ENCODE measurements at places on chromosomes 16 and 17. TPM values are rescaled to one million over a fixed set of nuclear protein-coding genes. Genes with fewer than 3 reads are reported as not detected.

GRCh38 chr17:80960037-80960796, 31.4 kb upstream of the CHMP6 start:
- peak; percentile 48 for DNase-seq

GRCh38 chr16:9115277-9115676, 23.8 kb downstream of the HAPSTR1 start:
- no peak for DNase-seq

GRCh38 chr16:88208112-88208511, 174.6 kb upstream of the ZNF469 start:
- DNase-seq = no peak

- DNase-seq = peak; percentile 91
Measured at GRCh38 chr16:50884066-50884860, 142.4 kb downstream of the CYLD start.

DNA sequence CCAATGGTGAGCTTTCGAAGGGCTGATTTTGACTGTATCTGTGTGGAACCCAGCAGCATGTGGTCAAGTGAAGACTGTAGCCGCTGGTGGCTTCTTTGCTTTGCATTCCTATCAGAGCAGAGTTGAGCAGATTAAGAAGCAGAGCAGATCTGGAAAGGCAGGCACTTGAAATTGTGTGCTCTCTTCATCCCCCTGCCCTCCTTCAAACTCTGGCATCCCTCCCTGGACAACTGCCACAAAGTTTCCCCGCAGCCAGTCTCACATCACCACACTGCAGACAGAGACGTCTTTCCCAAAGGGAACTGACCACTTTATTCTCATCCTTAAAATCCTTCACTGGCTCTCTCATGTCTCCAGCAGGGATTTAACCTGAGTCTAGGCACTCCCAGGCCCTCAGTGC, 237.1 kb upstream of the DYNLRB2 start:
- DNase-seq = no peak

DNA sequence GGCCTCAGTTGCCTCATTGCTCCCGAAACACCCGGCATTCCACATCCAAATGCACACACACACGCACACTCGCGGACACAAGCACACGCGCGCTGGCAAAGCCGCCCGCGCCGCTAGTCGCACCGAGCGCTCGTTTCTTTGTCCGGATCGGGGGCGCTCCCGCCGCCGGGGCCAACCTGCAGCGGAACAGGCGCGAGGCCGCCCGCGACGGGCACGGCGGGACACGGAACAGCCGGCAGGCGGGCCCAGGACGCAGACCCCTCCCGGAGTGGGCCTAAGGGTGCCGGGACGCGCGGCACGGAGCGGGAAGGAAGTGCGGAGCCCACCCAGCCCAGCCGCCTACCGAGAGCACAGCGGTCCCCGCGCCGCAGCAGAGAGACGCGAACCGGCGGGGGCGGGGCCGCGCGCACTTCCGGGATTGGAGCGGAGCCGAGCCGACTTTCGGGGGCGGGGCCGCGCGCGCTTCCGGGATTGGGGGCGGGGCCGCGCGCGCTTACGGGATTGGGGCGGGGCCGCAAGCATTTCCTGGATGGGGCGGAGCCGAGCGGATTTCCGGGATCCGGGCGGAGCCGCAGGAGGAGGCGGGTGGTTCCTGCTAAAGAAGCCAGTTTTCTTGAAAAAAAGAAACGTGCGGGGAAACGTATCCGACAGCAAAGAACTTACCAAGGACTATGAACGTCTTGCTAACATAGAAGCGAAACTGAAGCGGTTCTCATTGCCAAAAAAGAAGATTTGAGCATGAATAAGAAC, at the start of gene CYBC1:
Gene CYBC1, minus strand, starts transcription at position 396 of the 750 bp plus-strand sequence. CDS start 1,498 bp downstream, outside the sequence.
- DNase-seq = peak; percentile 99

GRCh38 chr16:82641336-82641984, 14.7 kb downstream of the CDH13 start:
- DNase-seq = no peak

GRCh38 chr16:31134625-31135534, 647 bp downstream of the PRSS8 start:
- DNase-seq = peak; percentile 90

DNA sequence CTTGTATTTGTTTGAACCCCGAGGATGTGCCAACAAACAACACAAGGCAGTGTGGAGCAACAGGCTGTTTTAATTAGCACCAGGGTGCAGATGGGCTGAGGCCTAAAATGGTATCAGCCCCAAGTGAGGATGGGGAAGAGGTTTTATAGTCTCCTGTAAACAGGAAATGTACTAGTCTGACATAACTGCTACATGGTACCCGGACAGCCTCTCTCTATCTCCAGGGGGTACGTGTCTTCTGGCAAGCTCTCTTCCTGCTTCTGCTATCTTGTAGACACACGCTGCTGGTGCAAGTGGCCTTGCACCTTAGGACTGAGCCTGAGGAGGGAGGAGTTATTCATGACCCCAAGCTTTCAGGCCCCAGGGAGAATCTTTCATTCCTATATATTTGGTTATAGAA, 2451.0 kb downstream of the TP53TG3F start:
- DNase-seq = no peak

DNA sequence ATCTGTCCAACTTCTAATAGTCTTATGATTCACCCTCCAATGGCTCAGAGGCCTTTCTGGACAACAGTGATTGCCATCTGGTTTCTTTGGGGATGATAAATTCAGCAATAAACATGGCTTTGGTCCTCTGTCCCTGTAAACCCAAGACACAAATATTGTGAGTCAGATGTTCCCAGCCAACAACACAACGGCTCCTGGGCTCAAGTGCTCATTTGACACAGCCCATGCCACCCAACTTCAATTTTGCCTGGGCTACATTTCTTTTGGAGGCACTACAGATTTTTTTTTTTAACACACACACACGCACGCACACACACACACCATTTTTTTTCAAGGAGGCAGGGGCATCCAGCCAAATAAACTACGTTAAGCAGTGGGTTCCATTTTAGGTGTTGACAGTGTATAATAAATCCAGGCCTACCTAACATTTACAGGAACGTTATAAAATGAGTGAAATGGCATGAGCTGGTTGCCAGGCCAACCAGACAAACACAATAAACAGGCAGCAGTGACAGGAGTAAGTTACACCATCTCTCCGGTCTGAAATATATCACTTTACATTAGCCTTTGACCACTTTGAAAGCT, 939.9 kb upstream of the SOX9 start:
- DNase-seq = no peak

- DNase-seq = no peak
Measured at GRCh38 chr17:28970879-28971278, 19.6 kb upstream of the PHF12 start.

GRCh38 chr17:40069751-40070708, 7.3 kb downstream of the THRA start:
- peak; percentile 61 for DNase-seq

DNA sequence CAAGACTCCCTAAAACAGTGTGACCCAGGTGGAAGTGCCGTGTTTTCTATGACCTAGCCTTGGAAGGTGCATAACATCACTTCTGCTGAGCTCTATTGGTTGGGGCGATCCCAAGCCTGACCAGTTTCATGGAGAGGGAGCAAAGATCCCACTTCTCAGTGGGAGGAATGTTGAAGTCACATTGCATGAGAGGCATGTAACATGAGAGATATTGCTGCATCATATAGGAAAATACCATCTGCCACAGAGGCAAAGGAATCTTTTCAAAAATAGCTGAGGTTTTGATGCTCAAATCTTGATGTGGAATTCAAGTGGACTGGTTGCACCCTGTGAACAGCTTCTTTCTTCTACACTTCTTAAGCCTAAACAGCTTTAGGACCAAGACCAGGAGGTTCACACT, 56.4 kb upstream of the NLRP1 start:
- no peak for DNase-seq

GRCh38 chr17:55121268-55121667, 143.5 kb upstream of the HLF start:
- no peak for DNase-seq

DNA sequence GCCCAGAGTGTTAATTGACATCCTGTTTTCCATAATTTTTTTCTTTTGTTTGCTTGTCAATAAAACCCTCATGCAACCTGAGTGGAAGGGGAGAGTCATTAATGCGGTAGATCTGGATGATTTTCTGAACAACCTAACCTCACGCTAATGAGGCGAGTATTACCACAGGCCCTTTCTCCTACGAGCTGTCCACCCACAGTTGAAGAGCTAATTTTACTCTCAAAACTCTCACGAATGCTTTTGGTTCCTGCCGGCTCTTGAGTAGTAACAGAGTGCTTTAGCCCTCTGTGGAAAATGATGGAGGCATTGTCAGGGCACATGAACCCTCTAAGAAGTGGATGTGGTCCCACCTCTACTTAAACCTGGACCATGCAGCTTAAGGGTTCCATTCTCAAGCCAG, 491.3 kb upstream of the RBFOX1 start:
- no peak for DNase-seq

DNA sequence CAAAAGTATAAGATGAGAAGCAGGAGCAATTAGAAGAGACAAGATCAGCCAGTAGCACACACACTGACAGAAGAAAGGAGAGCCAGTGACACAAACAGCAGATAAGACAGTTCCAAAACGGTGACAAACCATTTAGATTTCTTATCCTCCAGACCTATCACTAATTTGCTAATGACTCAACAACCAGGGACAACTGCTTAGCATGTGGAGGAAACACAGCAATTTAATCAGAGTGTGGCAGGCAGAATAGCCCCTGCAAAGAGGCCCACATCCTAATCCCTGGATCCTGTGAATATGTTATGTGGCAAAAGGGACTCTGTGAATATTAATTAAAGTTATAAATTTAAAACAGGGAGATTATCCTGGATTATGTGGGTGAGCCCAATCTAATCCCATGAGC, 81.1 kb downstream of the CACNG1 start:
- no peak for DNase-seq

- no peak for DNase-seq
Measured at GRCh38 chr17:39198186-39198566, 707 bp upstream of the CACNB1 start.

- DNase-seq = peak; percentile 80
Measured at GRCh38 chr17:77696721-77697460, 261.6 kb upstream of the TNRC6C start.

- no peak for DNase-seq
Measured at GRCh38 chr17:82419540-82419939, 1.2 kb upstream of the OGFOD3 start.

- no peak for DNase-seq
Measured at GRCh38 chr16:1993731-1994131, 4.0 kb downstream of the SYNGR3 start.

- no peak for DNase-seq
Measured at GRCh38 chr16:53052519-53053501, at the start of gene CHD9NB. CHD9NB (minus strand) TSS chr16:53052897; CDS start chr16:53044158, 8,739 bp downstream.

- no peak for DNase-seq
Measured at GRCh38 chr17:49886036-49886435, 38.2 kb upstream of the TAC4 start.

- peak; percentile 97 for DNase-seq
Measured at GRCh38 chr16:4330277-4330874, 14.5 kb downstream of the GLIS2 start.

DNA sequence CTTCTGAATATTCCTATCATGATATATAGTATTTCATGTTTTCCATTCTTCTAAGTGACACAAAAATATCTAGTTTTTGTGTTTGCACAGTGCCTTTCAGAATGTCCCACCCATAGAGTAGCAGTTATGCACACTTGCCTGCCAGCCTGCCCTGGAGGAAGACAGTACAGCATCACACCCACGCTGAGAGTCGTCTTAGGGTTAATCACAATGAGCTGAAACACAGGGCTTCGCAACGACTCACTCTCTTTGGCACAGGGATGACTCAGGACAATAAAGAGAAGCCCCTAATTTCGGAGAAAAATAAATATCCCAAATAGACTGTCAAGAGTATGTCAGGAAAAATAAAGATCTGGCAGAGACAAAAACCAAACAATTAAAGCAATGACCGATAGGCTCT, 11.6 kb upstream of the NDUFAB1 start:
- no peak for DNase-seq

GRCh38 chr16:71379711-71380110, 21.2 kb downstream of the CALB2 start:
- no peak for DNase-seq

DNA sequence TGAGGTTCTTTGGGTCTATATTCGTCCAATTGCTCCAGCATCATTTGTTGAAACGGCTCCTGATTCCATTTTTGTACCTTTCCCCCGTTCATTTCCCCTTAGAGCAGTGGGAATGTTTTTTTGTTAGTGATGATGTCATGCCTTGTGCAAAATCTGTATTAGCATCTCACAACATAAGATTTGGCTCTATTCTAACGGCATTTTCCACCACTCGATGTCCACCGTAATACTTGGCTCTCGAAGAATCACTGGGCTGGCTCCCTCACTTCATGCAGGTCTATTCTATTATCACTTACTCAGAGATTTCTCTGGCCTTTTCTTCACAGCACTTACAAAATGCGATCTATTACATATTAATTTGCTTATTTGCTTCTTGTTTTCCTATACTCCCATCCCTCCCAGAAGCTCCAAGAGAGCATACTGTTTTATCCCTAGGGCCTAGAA, 571 bp upstream of the NME1 start:
- peak; percentile 31 for DNase-seq

- no peak for DNase-seq
Measured at GRCh38 chr17:75048249-75048878, 1.3 kb downstream of the KCTD2 start.

DNA sequence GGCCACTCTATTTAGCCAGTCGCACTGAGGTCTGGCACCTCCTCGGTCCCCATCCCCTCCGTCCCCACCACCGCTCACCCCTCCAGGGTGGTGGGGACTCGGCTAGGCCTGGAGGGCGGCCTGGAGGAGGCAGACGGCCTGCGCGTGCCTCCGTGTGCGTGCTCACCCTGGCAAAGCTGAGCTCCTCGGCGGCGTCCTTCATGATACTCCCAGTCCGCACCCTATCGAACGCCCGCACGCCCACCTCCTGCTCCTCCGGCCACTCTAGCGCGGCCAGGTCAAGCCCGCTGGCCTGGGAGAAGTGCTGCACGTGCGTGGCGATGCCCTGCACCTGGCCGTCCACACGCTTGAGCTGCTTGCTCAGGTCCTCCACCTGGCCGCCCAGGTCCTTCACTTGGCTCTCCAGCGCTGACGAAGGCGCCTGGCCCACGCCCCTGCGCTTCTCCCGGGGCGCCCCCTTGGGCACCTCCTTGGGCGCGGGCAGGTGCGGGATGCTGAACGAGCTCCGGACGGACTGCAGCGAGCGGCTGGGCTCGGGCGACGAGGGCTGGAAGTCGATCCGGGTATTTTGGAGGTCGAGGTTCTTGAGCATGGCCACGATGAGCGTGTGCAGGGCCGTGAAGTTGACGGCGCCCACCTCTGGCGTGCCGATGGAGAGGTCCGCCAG, 644 bp downstream of the QRICH2 start:
- DNase-seq = peak; percentile 54

Gene DPEP3
- 0.03 TPM for total RNA-seq

Gene SMCR8
- total RNA-seq = 13.1 TPM

Gene HSD17B2
- total RNA-seq = 0.04 TPM

Gene TEKT5
- 0.31 TPM for total RNA-seq

Gene TCAP
- 2.7 TPM for total RNA-seq

Gene KRT33B
- not detected for total RNA-seq

Gene CCDC78
- 21.0 TPM for total RNA-seq

Gene SLFN12L
- total RNA-seq = not detected

Gene ARHGAP23
- 17.2 TPM for total RNA-seq

Gene MYH2
- 0.17 TPM for total RNA-seq

Gene SLC9A5
- 1.6 TPM for total RNA-seq

Gene NPIPB9
- total RNA-seq = not detected

All from H7 (cell line).